ENCODE measurements at places on chromosomes 4 and X.

GRCh38 chrX:34578237-34578636, 78.8 kb downstream of the TMEM47 start:
- DNase-seq, result no peak

- DNase-seq, result no peak
Measured at GRCh38 chrX:10089378-10089795, 67.4 kb upstream of the CLCN4 start.

GRCh38 chrX:40468033-40468846, 112.5 kb upstream of the ATP6AP2 start:
- DNase-seq, result no peak

DNA sequence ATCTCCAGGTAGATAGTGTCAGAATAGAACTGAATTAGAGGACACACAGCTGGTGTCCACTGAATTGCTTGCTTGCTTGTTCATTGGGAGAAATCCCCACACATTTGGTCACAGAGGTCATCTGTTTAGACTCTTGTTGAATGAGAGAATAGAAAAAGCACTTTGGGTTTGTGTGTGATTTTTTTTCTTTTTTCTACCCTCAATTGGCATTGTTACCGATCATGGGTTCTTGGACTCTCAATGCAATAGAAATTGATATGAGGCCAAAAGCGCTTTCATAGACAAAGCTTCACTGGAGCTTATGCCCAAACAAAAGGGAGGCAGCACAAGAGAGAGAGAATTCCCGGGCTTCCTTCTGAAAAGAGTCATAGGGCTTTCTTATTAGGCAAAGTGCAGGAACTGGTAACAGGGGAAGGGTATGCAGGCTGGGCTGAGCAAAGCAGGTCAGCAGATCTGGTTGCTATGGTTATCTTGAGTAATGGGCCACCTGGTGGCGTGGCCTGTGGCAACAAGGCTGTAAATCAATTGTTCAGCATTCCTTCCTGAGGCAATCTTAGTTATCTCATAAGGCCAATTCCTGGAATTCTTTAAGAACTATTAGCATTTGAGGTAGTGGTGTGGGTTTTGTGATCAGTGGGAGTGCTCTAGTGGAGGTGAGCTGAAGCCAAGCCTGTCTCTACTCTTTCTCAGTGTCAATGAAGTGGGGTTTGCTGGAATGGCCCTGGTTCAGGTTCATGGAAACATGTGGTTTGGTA, 5.3 kb upstream of the GPR82 start:
- no peak for DNase-seq

- DNase-seq, result no peak
Measured at GRCh38 chr4:23888421-23889319, 1.2 kb downstream of the PPARGC1A start.

DNA sequence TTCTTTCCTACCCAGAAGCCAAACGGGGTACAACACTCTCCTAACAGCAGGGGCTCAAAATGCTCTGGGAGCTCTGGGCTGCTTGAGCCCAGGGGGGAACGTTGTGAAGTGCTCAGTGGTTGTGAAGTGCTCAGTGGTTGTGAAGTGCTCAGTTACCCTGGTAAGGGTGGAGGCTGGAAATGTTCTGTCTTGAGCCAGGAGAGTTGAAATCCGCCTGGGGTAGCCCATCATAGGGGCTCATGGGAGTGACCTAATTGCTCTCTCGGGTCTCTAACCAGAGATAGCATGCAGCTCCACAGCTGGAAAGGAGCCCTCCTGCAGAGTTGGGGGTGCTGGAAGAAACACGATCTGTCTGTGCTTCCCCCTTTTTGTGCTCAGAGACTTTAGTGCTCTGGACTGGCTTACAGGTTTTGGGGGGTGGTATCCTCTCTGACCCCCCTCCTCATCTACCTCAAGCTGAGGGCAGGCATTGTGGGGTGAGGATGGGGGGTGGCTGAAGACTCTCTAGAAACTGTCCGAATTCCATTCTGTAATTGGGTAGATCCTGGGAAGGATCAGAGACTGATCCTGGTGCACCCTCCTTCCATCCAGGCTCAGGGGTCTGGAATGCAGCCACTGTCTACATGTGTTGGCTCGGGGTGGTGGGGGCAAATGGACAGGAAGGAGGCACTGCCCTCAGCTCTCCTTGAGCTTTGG, 2.7 kb downstream of the EFNB1 start:
- no peak for DNase-seq

DNA sequence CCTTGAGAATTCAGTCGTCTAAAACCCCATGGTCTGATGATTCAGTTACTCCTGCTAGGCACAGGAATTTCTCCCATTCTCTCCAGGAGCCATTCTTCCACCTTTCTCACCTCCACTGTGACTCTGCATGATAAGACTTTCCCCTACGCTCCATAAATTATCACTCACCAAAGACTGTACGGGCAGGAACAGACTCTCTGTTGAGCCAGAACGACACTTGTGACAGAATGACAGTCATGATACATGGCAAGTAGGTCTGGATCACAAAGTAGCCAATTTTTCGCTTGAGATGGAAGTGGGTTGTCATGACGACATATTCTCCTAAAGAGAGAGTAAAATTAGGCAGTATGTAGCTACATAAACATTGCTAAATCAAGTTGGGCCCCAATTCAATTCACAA, 59.1 kb upstream of the MAGEA10 start:
- DNase-seq, result no peak

DNA sequence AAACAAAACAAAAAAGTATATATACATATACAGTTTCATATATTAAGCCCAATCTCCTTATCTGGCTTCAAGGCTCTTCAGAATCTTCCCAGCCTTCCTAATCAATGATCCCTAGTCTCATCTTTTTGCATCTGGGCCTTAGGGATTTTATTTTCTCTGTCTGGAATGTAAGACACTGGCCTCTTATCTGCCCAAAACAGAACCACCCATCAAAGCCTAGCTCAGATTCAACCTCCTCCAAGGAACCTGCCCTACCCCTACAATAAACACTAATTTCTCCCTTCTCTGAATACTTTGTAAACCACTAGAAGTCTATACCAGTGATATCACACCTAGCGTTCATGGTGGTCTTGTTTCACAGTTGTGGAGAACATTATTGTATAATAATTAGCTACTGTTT, 23.2 kb upstream of the GAB1 start:
- no peak for DNase-seq

DNA sequence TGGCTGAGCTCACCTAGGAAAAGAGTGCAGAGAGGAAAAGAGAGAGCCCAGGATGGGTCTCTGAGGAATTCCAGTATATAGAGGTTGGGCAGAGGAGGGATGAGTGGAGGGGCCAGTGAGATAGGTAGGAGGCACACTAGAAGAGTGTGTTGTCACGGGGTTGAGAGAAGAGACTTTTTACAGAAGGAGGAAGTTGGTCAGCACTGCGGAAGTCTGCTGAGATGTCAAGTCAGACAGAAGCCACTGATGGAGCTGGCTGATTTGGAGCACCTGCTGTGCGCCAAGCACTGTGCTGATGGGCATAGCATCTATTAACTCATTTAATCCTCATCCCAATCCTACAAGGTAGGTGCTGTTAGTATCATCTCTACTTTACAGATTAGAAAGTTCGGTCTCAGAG, 60.4 kb downstream of the EFNB1 start:
- no peak for DNase-seq

DNA sequence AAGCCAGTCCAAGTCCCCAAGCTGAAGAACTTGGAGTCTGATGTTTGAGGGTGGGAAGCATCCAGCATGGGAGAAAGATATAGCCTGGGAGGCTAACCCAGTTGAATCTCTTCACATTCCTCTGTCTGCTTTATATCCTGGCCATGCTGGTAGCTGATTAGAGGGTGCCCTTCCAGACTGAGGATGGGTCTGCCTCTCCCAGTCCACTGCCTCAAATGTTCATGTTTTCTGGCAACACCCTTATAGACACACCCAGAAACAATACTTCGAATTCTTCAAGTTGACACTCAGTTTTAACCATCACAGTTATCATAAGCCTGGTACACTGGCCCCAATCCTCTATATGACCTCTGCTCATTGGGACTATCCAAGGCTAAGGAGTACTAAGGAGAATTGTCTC, 124.1 kb upstream of the WDR1 start:
- DNase-seq, result no peak

DNA sequence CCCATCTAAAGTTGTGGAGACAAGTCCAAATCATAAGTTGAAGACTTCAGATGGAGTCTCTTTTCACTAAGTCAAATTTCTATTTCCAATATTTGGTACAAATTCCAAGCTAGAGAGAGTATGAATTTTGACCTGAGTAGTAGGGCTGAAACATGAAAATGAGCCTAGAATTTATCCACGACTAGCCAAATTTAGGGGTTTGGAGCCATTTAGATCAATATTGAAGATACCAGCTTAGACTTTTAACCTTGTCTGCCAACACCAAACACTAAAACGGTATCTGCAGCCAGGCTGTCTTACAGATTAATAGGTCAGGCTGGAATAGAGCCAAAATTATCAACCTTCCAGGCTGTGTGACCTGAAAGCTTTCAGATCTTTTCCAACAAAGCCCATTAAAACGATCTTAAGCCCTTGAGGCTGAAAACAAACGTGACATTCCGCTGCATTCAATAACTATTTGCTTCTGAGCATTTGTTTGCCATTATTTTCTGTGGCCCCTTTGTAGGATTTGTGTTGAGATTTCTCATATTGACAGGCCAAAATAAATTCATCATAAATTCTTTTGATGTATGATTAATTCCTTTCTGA, 268.7 kb upstream of the DKK2 start:
- no peak for DNase-seq

- DNase-seq, result no peak
Measured at GRCh38 chr4:153294631-153295030, 49.9 kb upstream of the MND1 start.

- DNase-seq, result no peak
Measured at GRCh38 chrX:39856472-39857121, 241.2 kb downstream of the BCOR start.

- DNase-seq, result no peak
Measured at GRCh38 chrX:8288590-8288989, 117.5 kb upstream of the VCX2 start.

All from glutamatergic neuron (in vitro differentiated cells).